ENCODE measurements at places on chromosomes 5 and 9.

DNA sequence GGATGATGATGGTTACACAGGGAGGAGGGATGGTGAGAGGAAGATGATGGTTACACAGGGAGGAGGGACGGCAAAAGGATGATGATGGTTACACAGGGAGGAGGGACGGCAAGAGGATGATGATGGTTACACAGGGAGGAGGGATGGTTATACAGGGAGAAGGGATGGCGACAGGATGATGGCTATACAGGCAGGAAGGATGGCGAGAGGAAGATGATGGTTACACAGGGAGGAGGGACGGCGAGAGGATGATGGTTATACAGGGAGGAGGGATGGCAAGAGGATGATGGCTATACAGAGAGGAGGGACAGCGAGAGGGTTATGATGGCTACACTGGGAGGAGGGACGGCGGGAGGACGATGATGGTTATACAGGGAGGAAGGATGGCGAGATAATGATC, 64.1 kb upstream of the FCN1 start:
- DNase-seq: no peak
- no peaks in the 10 kb centered on the region for H3K36me3 ChIP-seq
- H3K4me3 ChIP-seq: no peak overlapping the region

DNA sequence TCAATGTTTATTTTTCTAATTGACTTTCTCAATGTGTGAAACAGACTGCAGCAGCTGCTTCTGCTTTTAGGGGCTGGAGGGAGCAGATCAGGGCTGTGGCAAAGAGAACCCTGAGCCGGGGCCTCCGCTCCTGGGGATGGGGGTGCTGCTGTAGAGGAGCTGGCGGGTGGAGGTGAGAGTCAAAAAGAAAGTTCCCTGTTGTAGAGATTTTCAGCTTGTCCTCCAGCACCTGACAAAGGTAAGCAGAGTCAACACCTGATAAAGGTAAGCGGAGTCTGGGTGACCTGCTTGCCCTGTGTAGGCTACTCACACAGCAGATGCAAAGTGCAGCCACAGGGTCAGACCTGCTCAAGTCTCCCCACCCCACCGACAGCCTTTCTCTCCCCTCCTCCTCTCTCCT, 252.4 kb upstream of the IRX1 start:
- no peaks in the 10 kb centered on the region for H3K36me3 ChIP-seq
- H3K27me3 ChIP-seq: no peaks in the 10 kb centered on the region
- H3K4me1 ChIP-seq: no peaks in the 10 kb centered on the region
- H3K27ac ChIP-seq: no peak overlapping the region
- H3K4me3 ChIP-seq: no peak overlapping the region
- no peak for DNase-seq

DNA sequence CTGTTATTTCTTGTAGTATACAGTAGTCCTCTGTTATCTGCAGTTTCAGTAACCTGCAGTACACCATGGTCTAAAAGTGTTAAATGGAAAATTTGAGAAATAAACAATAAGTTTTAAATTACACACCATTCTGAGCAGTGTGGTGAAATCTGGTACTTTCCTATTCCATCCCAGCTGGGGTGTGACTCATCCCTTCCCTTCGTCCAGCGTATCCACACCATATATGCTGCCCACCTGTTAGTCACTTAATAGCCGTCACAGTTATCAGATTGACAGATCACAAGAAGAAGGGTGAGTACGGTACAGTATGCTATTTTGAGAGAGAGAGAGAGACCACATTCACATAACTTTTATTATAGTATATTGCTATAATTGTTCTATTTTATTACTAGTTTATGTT, 28.9 kb downstream of the FAM151B start:
- H3K27me3 ChIP-seq: no peaks in the 10 kb centered on the region
- no peaks in the 10 kb centered on the region for H3K36me3 ChIP-seq
- no peak for DNase-seq
- H3K4me1 ChIP-seq: no peaks in the 10 kb centered on the region

DNA sequence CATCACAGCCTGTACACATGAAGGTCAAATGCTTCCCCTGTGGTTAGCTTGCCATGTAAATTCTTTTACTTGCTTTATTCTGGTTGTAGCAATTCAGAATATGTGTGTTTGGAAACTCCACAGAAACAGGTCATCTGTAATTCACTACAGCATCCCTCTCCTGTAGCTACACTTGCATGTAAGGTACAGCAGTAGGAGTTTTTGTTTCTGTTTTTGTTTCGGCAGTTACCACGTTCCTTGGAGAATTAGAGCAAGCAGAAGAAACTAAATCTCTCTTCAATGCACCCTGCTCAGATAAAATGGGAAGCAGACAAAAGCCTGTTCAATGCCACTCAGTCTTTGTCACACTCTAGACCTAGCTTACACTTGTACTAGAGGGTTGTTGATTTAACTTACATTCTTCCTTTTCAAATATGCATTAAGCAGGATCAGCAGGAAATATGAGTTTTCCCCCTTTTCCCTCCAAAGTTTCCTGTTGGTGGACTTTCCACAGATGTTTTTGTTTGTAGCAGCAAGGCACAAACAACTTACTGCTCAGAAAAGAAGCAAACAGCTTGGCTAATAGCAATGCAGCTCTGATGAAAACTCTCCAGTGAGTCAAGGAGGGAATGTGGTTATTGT, 80.9 kb downstream of the YIPF5 start:
- H3K4me3 ChIP-seq: no peak overlapping the region
- peaks cover 11% of the 10 kb centered on the region for H3K4me1 ChIP-seq
- no peak for DNase-seq
- no peaks in the 10 kb centered on the region for H3K27me3 ChIP-seq

DNA sequence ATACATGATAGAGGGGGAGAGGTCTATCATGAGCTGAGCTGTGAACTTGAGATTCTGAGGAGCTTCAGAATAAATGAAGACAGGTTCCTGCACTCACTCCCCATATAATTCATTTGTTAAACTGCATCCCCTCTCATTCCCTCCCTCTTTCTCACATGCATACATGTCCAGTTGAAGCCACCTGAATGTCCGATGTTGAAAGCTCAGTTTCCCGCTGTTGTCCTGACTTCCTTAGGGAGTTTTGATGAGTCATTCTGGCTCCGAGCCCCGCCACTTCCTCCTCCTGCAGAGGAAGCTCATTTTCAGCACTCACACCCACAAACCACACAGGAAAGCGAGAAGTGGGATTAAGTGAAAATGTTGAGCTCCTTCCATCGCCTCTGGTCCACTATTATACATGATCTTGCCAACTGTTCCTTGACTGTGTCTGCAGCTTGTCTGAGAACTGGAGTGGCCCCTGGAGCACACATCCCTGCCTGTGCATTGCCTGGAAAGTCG, 121.2 kb downstream of the CEMIP2 start:
- no peaks in the 10 kb centered on the region for H3K36me3 ChIP-seq
- DNase-seq: peak; percentile 21
- no peak overlapping the region for H3K27ac ChIP-seq
- no peak overlapping the region for H3K4me3 ChIP-seq
- peaks cover 8% of the 10 kb centered on the region for H3K4me1 ChIP-seq

DNA sequence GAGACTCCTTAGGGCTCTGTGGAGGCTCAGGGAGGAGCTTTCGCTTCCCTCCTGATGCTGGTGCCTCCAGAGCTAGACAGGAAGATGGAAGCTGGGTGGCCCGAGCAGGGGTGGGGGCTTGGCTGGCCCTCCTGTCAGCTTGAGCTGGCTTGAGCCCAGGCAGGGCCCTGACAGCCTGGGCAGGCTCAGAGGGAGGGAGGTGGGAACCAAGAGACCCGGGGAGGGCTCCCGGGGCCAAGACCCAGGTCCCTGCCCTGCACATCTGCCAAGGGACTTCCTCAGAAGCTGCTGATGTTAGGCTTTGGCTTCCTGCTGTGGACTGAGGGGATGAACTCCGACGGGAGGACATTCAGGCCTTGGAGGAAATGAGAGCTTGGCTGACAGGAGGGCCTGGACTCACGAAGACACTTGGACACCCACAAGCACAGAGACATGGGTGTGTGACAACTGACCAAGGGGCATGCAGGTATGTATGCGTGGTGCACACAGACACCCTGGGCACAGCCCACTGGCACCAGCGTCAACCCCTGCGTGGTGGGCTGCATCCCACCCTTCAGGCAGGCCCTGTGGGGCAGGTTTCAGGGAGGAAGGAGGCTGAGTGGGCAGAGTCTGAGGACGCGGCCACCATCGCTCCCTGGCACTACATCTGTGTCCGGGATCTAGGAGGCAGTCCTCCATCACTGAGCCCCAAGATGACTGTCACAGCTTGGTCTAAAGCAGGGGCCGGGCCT, 1.7 kb upstream of the LTC4S start:
- peak overlapping the region; percentile 6 for H3K27ac ChIP-seq
- H3K36me3 ChIP-seq: no peaks in the 10 kb centered on the region
- no peaks in the 10 kb centered on the region for H3K27me3 ChIP-seq
- peak; percentile 25 for DNase-seq

GRCh38 chr9:34988218-34989002, 1.1 kb upstream of the DNAJB5 start:
- peak overlapping the region; percentile 68 for H3K27ac ChIP-seq
- H3K27me3 ChIP-seq: no peaks in the 10 kb centered on the region
- H3K4me3 ChIP-seq: peak overlapping the region; percentile 74
- H3K36me3 ChIP-seq: no peaks in the 10 kb centered on the region
- peak; percentile 48 for DNase-seq

DNA sequence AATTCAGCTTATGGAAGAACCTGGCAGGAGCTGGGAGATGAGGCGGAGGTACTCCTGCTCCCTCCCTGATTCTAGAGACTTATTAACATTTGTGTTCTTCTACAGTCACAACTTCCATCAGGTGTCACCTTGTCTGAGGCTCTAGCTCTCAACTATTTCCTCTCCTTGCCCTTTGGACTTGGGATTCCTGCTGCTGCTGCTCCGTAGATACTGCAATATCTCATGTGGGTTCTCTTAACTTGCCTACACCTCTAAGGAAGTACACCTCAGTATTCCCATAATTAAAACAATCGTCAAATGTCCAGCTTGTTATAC, 21.2 kb downstream of the ANXA1 start:
- no peaks in the 10 kb centered on the region for H3K27me3 ChIP-seq
- H3K27ac ChIP-seq: no peak overlapping the region
- H3K4me1 ChIP-seq: no peaks in the 10 kb centered on the region
- H3K36me3 ChIP-seq: no peaks in the 10 kb centered on the region

GRCh38 chr9:126375386-126375785, 48.8 kb downstream of the MVB12B start:
- DNase-seq: no peak
- H3K4me1 ChIP-seq: peaks cover 4% of the 10 kb centered on the region
- H3K36me3 ChIP-seq: no peaks in the 10 kb centered on the region
- H3K4me3 ChIP-seq: no peak overlapping the region
- no peak overlapping the region for H3K27ac ChIP-seq
- no peaks in the 10 kb centered on the region for H3K27me3 ChIP-seq

- H3K36me3 ChIP-seq: no peaks in the 10 kb centered on the region
- H3K27me3 ChIP-seq: no peaks in the 10 kb centered on the region
- H3K4me3 ChIP-seq: peak overlapping the region; percentile 58
Measured at GRCh38 chr5:139745800-139746690, 49.6 kb upstream of the PSD2 start.

DNA sequence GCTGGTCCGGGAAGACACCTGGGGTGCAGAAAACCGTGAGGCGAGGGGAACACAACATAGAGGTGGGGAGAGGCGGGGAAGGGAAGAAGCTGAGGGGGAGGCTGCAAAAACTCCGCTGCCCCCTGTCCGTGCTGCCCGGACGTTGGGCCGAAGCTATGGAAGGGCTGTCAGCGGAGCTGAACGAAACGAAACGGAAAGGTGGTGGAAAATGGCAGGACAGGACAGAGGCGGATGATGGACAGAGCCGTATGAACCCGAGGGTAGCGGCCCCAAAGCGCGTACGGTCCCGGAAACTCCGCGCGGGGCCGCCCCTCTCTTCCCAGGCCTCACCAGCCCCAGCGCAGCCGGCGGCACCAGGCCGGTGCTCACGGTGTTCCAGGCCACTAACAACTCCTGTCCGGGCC, 272 bp downstream of the ANAPC2 start:
- no peak for DNase-seq
- peaks cover 49% of the 10 kb centered on the region for H3K36me3 ChIP-seq
- H3K27ac ChIP-seq: peak overlapping the region; percentile 78
- H3K4me3 ChIP-seq: peak overlapping the region; percentile 97

DNA sequence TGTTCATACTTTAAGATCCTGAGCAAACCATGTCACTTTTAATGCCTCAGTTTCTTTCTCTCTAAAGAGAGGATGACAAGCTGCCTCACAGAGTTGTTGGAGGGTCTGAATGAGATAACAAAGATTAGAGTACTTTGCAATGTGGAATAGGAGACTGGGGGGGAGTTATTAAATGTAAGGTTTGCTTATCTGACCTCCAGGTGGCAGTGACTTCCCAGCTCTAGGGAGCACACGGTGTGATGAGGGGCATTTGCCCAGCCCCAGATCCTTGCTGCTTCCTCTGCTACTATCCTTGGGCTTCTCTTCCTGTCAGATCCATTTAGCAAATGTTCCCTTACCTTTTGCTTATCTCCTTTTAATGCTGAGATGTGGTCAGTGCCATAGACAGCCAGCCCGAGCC, 30.7 kb downstream of the ENHO start:
- peaks cover 3% of the 10 kb centered on the region for H3K27me3 ChIP-seq
- H3K36me3 ChIP-seq: no peaks in the 10 kb centered on the region
- no peak overlapping the region for H3K27ac ChIP-seq

DNA sequence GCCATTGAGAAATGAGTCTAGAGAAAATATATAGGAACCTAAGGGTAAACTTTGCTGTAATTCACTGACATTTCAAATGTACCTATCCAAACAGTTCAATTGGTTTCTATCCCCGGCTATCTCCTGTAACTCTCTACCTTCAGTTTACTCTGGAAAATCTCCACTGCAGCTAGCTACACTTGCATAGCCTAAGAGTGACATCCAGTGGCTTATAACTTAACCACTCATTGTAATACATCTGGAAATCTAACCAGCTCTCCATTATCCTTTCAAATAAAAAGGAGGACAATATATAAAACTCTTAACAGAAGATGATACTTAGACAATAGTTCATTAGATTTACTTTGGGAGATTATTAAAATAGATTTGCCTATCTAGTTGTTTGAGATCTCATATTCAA, 35.3 kb upstream of the SPDL1 start:
- no peak overlapping the region for H3K4me3 ChIP-seq
- no peaks in the 10 kb centered on the region for H3K36me3 ChIP-seq
- no peak overlapping the region for H3K27ac ChIP-seq
- H3K4me1 ChIP-seq: no peaks in the 10 kb centered on the region
- no peaks in the 10 kb centered on the region for H3K27me3 ChIP-seq

GRCh38 chr5:109688630-109688969, 1.1 kb upstream of the MAN2A1 start:
- peak overlapping the region; percentile 92 for H3K4me3 ChIP-seq
- no peaks in the 10 kb centered on the region for H3K36me3 ChIP-seq

DNA sequence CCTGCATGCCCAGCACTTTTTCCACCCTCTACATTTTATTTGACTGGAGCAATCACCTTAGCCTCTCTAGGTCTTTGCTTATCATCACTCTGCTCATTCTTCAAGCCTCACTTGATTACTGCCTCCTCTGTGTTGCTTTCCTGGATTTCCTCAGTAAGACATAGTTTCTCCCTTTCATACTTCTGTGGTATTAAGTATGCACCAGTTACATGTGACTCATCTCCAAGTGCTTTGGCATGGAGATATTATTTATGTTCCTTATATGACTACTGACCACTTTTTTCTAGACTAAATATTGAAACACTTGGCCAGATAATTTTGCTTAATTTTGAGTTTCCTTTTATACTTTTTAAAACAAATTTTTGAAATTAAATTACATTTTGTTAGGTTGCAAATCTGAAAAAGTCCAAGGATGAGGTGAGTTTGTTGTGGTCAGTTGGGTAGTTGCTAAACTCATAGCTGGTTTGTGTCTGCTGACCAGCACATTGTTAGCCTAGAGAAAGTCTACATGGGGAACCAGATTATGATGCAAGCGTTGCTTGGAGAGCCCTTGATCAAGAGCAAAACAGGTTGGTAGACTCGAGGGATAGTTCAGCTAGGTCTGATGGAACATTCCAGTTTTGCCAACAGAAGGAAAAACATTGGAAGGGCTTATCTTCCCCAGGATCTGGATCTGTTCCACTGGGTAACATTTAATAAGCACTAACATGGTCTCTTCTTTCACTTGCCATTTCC, 140.2 kb downstream of the TMC1 start:
- no peaks in the 10 kb centered on the region for H3K27me3 ChIP-seq
- H3K36me3 ChIP-seq: no peaks in the 10 kb centered on the region
- no peak overlapping the region for H3K4me3 ChIP-seq
- H3K27ac ChIP-seq: no peak overlapping the region
